Left ventricle myocardium superior (tissue), 1 donor: ENCODE measurements at places on chromosomes 3 and 15.

GRCh38 chr15:28017423-28017924, 81.6 kb downstream of the OCA2 start:
- DNase-seq: no peak

DNA sequence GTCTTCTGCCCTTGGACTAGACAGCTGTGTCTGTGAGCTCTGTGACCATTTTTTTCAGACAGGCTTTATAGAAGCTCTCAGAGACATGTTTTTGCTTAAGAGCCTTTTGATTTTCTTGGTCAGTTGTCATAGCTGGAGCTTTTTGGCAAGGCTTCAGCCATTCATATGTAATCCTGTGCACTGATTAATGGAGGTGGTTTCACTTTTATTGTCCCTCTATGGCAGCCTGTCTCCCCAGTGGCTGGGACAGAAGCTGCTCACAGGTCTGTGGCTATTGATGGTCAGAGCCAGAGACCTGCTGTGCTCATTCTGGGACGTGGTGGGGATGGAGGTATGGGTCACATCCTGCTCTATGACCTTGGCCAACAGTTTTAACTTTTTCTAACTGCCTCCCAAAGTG, 226.6 kb upstream of the LRRFIP2 start:
- no peak for DNase-seq

DNA sequence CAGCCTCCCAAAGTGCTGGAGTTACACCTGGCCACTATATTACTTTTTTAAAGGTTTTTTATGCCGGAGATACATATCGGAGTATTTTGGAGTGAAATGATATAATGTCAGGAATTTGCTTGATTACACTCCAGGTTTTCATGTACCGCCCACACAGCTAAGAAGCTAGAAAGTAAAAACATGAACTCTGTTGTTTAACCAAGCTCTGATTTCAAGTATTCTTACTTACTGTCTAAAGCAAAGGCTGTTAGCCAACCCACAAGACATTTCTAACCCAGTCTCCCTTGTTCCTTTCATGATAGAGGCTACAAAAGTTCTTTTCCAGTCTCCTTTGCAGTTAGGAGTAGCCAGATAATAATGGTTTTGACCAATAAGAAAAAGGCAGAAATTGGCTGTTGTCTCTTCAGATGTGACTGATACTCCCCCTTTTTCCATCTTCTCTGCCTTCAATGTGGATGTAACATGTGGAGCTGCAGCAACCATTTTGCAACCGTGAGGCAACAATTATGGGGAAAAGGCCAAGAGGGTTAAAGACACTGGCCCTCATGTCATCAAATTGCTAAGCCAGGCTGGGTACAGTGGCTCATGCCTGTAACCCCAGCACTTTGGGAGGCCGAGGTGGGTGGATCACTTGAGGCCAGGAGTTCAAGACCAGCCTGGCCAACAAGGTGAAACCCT, 6.1 kb upstream of the CP start:
- no peak for DNase-seq

DNA sequence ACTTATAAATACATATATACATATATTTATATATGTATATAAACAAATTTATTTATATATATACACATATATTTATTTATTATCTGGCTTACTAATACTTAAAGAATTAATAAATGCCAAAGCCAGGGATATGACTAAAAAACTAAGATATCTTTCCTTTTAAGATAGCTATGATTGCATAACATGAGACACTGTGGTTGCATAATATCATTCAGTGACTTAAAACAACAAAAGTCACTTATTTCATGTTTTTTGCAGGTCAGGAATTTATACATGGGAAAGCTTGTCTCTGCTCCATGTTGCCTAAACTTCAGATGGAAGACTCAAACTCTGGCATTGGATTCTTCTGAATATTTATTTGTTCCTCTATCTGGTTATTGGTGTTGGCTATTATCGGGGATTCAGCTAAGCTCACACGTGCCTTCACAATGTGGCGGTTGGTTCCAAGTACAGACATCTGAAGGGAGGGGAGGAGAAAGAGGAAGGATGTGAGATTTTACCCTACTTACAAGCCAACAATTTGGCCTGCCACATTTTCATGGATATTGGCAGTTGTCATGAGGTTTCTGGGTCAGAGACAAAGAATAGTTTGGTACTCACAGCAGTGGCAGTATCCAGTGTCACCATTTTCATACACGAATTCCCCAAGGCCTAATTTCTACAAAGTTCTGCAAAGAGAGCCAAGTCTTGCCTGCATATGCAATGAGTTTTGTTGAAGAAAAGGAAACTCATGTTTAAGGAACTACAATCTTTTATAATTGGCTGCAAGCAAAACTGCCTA, 381.6 kb downstream of the EPHA3 start:
- no peak for DNase-seq

DNA sequence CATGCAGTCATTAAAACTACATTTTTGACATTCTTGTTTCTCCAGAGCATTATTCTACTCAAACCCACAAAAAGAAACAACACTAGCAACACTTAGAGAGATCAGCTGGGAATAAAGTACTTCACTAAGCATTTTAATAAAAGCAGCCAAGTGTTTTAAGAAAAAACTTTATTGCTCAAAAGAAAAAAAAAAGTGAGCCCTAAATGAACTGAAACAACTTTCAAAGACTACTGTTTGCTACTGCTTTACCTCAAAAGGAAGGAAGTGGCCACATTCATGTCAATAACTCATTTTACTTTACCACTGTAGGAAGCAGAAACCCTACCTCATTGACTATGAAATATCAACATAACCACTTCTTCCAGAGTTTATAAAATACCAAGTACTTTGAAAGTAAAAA, 91.3 kb downstream of the UACA start:
- DNase-seq: no peak

DNA sequence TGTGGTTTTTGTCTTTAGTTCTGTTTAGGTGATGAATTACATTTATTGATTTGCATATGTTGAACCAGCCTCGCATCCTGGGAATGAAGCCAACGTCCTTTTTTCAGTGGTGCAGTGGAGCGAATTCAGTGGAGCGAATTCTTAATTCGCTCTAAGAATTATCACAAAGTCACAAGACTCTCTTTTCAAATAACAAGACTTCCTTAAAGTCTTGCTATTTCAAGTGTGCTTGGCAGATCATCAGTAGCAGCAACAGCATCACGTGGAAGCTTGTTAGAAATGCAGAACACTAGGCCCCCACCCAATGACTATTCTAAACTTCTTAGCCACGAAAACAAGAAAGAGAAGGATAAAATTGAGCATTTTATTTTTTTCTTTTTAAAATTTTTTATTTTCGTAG, 58.1 kb upstream of the CD200R1L start:
- no peak for DNase-seq

DNA sequence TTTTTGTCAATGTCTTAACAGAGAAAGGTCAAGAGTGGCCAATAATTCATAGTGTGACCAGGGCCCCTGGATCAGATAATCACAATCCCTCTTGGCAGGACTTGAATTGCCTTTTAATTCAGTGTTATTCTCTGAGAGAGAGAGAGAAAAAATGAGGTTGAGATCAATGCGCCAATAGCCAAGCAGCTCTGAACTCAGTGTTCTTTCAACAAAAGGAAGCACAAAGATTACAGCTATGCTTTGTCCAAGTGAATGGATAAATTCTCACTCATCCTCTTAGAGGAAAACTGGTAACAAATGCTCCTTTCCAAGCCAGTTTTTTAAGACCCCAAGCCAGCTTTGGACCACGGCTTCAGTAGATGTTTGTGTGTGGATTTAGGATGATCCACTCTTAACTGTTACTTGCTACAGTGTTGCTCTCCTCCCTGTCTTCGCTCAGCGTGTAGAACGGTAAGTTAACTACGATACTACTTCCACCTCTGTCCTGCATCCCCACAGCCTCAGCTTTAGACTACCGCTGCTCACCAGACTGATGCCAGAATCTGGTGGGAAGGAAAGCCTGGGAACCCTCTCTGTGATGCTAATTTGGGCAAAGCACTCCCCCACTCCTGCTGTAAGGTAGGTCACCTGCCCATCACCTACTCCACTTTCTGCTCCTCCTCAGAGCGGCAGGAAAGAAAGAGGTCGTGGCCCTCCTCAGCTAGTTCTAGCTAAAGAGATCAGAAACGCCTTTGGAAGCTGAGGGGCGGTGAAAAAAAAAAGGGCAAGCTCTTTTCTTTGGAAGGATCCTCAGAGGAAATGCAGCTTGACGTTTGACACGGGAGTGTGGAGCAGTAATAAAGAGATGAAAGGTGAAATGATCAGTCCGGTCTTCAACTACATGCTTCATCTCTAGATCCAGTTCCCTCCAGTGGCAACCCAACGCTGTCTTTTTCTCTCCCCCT, 46.8 kb upstream of the LPP start:
- no peak for DNase-seq

DNA sequence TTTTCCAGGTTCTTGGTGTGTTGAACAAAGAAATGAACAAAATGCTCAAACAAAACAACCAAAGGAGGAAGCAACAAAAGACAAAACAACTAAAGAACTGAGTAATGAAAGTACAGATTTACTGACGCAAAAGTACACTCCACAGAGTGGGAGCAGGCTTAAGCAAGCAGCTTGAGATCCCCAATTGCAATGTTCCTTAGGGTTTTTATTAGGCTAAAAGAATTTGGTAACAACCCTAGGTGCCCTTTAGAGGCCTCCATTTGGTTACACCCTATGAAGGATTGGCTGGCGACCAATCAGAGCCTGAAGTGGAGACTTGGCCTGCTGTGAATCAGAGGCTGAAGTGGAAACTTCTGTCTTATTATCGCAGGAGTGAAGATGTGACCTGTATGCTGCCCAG, 243.4 kb upstream of the ATP10A start:
- no peak for DNase-seq

DNA sequence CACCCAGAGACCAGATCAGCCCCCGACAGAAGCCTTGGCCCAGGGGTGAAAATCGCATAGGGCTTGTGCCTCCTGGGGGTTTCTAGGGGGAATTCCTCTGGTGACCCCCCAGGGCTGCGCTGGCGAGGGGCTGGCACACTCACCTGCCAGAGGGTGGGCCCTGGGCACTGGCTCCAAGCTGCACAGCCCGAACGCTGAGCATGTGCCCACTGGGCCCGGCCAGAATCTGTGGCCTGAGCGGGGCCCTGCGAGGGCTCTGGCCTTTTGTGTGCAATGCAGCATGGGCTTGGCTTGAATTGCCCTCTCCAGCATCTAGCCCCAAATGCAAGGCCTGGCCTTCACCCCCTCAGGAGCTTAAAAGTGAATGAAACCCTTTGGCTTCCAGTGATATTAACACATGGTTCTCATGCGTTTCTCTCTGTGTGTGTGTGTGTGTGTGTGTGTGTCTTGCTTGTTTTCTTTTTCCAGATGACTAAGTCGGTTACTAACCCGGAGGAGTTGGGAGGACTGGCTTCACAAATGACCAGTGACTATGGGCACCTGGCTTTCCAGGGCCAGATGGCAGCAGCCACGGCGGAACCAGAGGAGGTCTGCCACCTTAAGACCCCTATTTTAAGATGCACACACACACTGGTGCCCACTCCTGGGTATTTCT, 259.1 kb upstream of the TPM1 start:
- DNase-seq: no peak

DNA sequence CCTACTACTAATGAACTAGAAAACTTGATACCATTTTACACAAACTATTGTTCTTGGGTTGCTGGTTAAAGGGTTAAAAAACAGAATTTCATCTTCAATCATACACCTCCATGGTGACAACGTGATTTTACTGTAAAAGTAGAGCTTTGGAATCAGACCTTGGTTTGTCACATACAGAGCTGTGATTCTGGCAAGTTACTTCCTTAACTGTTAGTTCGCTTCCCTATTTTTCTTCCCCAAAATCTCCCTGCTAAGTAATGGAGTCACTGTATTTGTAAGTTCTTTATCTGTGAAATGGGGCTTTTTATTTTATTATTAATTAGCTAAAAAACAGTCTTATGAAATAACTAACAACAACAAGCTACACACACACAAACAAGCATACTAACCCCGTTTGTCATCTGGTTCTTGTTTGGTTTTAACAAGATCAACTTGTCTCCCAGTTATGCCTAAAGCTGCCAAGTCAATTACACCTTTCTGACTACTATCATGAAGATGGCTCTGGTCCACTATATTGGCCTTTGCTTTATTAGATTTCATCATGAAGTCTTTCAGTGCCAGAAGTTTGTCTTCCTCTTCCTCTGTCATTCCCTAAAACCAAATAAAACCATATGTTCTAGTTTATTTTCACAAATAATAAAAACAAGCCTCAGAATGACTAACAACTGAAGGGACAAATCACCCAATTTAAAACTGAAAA, 38.6 kb downstream of the PIK3R4 start:
- no peak for DNase-seq

- no peak for DNase-seq
Observed at GRCh38 chr3:13301286-13301987, 118.7 kb downstream of the NUP210 start.

- DNase-seq: no peak
Observed at GRCh38 chr15:67730135-67730534, 95.2 kb upstream of the SKOR1 start.

GRCh38 chr15:92071045-92071634, 217.6 kb downstream of the SLCO3A1 start:
- DNase-seq: peak; percentile 73

- DNase-seq: no peak
Observed at GRCh38 chr15:66595332-66595731, 29.5 kb upstream of the LCTL start.

GRCh38 chr3:52193065-52193464, 4.9 kb upstream of the ALAS1 start:
- peak; percentile 75 for DNase-seq

DNA sequence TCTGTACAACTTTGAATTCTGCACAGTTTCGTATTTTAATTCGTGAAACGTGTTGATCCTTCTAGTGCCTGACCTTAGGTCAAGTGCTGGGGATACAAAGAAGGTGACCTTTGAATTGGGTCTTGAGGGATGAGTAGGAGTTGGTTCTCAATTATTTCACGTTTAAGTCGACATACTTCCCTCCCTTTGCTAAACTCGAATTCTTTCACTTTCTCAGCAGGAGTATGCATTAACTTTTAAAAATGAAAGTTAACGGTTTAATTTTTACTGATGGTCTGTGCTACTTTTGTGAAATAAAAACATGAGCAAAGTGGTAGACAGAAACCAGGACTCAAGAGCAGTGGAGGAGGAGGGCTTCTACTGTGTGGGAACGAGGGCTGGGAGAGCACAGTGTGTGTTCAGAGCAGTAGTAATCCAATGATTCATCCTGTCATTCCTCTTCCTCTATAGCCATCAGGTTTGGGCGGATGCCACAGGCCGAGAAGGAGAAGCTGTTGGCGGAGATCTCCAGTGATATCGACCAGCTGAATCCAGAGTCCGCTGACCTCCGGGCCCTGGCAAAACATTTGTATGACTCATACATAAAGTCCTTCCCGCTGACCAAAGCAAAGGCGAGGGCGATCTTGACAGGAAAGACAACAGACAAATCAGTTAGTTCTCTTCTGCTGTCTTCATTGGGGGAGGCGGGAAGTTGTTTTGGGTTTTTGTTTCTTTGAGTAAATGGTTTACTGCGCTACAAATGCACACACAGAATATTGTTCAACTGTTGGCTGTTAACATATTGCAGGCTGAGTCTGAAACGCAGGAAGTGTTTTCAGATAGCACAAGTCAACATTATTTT, 78.6 kb upstream of the TSEN2 start:
- DNase-seq: peak; percentile 78
